ENCODE measurements at places on chromosomes 2 and 18. TPM values are rescaled to one million over a fixed set of nuclear protein-coding genes. Genes with fewer than 3 reads are reported as not detected.

Gene NGEF
- polyA plus RNA-seq, result 10.8 TPM

Gene DRC1
- not detected for polyA plus RNA-seq

Gene CFAP65
- polyA plus RNA-seq, result under 0.01 TPM

Gene SPDYA
- not detected for polyA plus RNA-seq

Gene LINC00305
- not detected for polyA plus RNA-seq

Gene CEP68
- 6.9 TPM for polyA plus RNA-seq

Gene EGR4
- polyA plus RNA-seq, result 0.07 TPM

Gene SCN7A
- 0.23 TPM for polyA plus RNA-seq

Gene AQP4
- 0.25 TPM for polyA plus RNA-seq

GRCh38 chr2:3500326-3500899 lies 18.9 kb downstream of the ADI1 start:
- DNase-seq, result no peak
- H3K36me3 ChIP-seq, result peaks cover 59% of the 10 kb centered on the region
- H3K27me3 ChIP-seq, result no peaks in the 10 kb centered on the region
- no peak overlapping the region for H3K27ac ChIP-seq
- no peaks in the 10 kb centered on the region for H3K4me1 ChIP-seq

DNA sequence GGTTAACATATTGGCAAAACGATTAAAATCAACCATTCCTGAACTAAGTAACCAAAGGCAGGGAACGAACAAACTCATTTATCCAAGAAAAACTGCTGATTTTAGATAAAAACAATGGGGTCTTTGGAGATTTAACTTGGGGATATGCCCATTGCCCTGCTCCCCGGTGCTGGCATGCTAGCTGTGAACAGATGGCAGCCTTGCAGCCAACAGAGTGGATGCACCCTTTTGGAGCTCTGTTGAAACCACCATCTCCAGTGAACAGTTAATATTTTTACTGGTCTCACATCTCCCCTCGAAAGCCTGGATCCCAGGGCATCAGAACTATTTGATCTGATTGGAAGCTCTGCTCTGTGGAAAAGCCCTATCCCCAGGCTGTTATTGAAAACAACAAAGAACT lies 303.1 kb downstream of the TGIF1 start:
- H3K36me3 ChIP-seq, result no peaks in the 10 kb centered on the region
- H3K27ac ChIP-seq, result no peak overlapping the region
- DNase-seq, result no peak
- no peaks in the 10 kb centered on the region for H3K4me1 ChIP-seq
- no peak overlapping the region for H3K4me3 ChIP-seq

- peak; percentile 91 for DNase-seq
- H3K27ac ChIP-seq, result peak overlapping the region; percentile 84
- no peak overlapping the region for H3K4me3 ChIP-seq
- H3K4me1 ChIP-seq, result peaks cover 22% of the 10 kb centered on the region
These were observed 2.2 kb downstream of the ST3GAL5 start for GRCh38 chr2:85886590-85886989.

- H3K4me1 ChIP-seq, result no peaks in the 10 kb centered on the region
- H3K36me3 ChIP-seq, result peaks cover 3% of the 10 kb centered on the region
- DNase-seq, result no peak
- no peaks in the 10 kb centered on the region for H3K27me3 ChIP-seq
- H3K27ac ChIP-seq, result no peak overlapping the region
These were observed 9.1 kb upstream of the TPRKB start for GRCh38 chr2:73746015-73746876.

DNA sequence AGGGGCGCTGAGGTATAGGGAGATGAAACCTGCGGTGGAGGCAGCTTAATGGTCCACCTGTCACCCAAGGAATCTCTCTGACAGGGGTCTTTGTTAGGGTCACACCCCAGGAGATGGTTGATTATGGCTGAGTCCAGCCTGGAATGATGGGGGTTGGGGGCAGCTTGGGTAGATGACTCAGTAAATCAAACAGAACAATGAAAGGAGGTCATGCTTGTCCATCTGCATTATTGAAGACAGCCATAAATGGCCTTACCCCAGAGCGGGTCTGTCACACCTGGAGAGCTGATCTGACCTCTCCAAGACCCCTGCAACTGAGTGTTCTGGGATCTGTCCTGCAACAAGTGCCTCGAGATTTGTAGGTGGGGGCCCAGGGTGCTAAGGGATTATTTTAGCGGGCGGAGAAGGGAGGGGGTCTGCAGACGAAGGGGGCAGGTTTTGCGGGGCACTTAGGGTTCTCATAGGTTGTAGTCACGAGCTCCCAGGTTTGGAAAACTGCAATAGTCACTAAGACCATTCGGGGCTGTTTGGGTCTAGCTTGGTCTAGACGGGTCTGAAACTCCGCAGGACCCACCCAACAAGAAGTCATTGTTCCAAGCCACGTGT lies 771 bp upstream of the IGFBP2 start:
- no peak overlapping the region for H3K27ac ChIP-seq
- H3K36me3 ChIP-seq, result no peaks in the 10 kb centered on the region
- DNase-seq, result no peak

DNA sequence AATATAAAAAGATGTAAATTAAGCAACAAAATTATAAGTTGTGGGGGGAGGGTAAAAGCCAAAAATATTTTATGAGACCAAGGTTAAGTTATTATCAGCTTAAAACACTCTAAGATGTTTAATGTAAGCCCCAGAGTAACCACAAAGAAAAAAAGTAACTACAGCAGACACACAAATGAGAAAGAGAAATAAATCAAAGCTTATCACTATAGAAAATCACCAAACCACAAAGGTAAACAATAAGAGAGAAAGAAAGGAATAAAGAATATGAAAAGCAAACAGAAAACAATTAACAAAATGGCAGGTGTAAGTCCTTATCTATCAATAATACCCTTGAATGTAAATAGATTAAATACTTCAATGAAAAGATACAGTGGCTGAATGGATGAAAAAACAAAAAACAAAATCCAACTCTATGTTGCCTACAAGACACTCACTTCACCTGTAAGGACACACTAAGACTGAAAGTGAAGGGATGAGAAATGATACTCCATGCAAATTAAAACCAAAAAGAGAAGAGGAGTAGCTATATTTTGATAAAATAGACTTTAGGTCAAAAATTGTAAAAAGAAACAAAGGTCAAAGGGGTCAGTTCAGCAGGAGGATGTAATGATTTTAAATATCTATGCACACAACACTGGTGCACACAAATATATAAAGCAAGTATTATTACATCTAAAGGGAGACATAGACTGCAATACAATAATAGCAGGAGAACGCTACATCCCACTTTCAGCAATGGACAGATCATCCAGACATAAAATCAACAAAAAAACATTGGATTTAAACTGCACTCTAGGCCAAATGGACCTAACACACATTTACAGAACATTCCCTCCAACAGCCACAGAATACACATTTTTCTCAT lies 80.7 kb downstream of the PTPN2 start:
- H3K4me3 ChIP-seq, result no peak overlapping the region
- no peaks in the 10 kb centered on the region for H3K4me1 ChIP-seq
- H3K27ac ChIP-seq, result no peak overlapping the region
- H3K27me3 ChIP-seq, result no peaks in the 10 kb centered on the region

- H3K4me1 ChIP-seq, result no peaks in the 10 kb centered on the region
- H3K4me3 ChIP-seq, result no peak overlapping the region
- no peaks in the 10 kb centered on the region for H3K27me3 ChIP-seq
- H3K27ac ChIP-seq, result no peak overlapping the region
- DNase-seq, result no peak
- H3K36me3 ChIP-seq, result peaks cover 50% of the 10 kb centered on the region
These were observed 37.8 kb upstream of the RBM44 start for GRCh38 chr2:237760506-237761502.

DNA sequence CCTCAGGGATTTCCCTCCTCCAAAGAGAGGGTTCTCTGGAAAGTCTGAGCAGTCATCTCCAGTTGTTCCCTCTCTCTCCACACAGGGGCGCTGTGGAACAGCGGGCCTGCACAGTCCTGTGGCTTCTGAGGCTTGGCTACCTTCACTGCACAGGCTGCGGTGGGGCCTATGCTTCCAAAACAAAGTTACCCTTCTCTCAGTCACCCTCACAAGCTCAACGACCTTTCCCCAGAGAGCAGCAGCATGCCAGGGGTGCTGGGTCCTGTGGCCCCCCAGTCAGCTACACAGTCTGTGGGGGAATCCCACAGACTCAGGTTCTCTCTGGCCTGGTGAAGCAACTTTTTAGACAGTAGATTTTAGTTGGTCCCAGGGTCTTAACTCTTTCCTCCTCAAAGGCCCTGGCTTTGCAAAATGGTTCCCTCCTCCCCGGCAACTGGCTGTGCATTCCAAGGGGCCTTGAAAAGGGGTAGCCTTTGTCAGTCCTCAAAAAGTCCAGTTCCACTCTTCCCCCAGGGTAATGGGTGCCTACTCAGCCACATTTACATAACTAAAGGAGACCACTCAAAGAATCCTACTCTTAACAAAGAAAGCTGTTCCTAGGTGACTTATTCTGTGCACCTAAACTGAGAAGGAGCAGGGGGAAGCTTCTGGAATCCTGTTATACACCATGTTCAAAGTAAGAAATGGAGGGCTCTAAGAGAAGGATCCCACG lies 14.9 kb downstream of the B3GNT7 start:
- no peak overlapping the region for H3K27ac ChIP-seq
- DNase-seq, result no peak
- H3K4me3 ChIP-seq, result no peak overlapping the region
- H3K4me1 ChIP-seq, result peaks cover 12% of the 10 kb centered on the region
- H3K27me3 ChIP-seq, result no peaks in the 10 kb centered on the region

- no peaks in the 10 kb centered on the region for H3K36me3 ChIP-seq
- peaks cover 12% of the 10 kb centered on the region for H3K4me1 ChIP-seq
- H3K27ac ChIP-seq, result no peak overlapping the region
- H3K4me3 ChIP-seq, result no peak overlapping the region
- no peaks in the 10 kb centered on the region for H3K27me3 ChIP-seq
These were observed 221.4 kb upstream of the EPAS1 start for GRCh38 chr2:46075848-46076247.

- no peak overlapping the region for H3K27ac ChIP-seq
- no peaks in the 10 kb centered on the region for H3K4me1 ChIP-seq
- H3K4me3 ChIP-seq, result no peak overlapping the region
- no peaks in the 10 kb centered on the region for H3K27me3 ChIP-seq
These were observed 28.2 kb upstream of the DNMT3A start for GRCh38 chr2:25369876-25370275.

GRCh38 chr18:42950732-42951131 lies 164.8 kb downstream of the RIT2 start:
- no peaks in the 10 kb centered on the region for H3K27me3 ChIP-seq
- H3K4me1 ChIP-seq, result no peaks in the 10 kb centered on the region
- no peak for DNase-seq

DNA sequence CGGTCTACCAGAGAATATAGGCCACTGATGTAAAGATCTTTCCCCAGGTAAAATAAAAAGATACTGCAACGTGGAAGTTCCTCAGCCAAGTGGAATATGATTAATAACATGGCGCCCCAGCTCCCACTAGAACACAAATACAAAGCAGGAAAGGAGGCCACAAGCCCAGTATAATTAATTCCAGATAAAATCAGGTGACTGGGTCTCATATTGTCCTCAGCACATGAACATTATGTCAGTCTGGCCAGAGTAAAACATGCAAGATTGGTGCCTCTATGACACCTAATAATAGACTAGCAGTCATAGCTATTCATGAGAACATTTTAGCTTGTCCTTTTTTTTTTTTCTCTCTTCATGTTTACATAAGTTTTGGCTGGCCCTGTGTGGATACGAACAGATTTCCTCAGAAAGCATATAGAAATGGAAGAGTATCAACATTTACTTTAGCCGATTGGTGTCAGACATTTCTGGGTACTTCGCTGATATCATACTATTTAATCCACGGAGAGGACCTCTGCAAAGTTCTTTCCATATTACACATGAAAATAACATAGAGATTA lies 523.8 kb upstream of the SETBP1 start:
- H3K4me1 ChIP-seq, result no peaks in the 10 kb centered on the region
- H3K36me3 ChIP-seq, result no peaks in the 10 kb centered on the region
- H3K4me3 ChIP-seq, result no peak overlapping the region
- no peaks in the 10 kb centered on the region for H3K27me3 ChIP-seq
- DNase-seq, result no peak

- H3K4me3 ChIP-seq, result no peak overlapping the region
- no peaks in the 10 kb centered on the region for H3K4me1 ChIP-seq
- DNase-seq, result no peak
- no peaks in the 10 kb centered on the region for H3K27me3 ChIP-seq
- no peak overlapping the region for H3K27ac ChIP-seq
These were observed 35.1 kb downstream of the WDR43 start for GRCh38 chr2:28929581-28929980.

GRCh38 chr2:212957624-212958023 lies 193.8 kb downstream of the IKZF2 start:
- no peaks in the 10 kb centered on the region for H3K4me1 ChIP-seq
- no peaks in the 10 kb centered on the region for H3K36me3 ChIP-seq
- H3K4me3 ChIP-seq, result no peak overlapping the region
- DNase-seq, result no peak
- H3K27ac ChIP-seq, result no peak overlapping the region

DNA sequence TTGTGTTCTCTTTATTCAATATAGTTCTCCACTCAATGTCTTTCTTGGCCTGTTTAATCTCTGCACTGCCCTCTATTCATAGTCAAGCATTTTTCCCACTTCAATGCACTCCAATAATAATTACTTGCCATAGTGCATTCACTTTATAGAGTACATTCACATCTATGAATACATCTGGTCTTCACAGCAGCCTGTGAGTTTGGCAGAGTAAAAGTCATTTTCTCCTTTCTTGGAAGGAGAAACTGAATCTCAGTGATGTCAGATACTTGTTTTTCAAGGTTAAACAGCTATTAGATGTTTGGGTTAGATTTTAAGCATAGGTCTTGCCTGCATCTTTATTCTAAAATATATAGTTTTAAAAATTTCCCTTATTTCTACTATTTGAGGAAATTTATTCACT lies 373.2 kb downstream of the TRIB2 start:
- H3K4me3 ChIP-seq, result no peak overlapping the region
- H3K27ac ChIP-seq, result no peak overlapping the region
- DNase-seq, result no peak

DNA sequence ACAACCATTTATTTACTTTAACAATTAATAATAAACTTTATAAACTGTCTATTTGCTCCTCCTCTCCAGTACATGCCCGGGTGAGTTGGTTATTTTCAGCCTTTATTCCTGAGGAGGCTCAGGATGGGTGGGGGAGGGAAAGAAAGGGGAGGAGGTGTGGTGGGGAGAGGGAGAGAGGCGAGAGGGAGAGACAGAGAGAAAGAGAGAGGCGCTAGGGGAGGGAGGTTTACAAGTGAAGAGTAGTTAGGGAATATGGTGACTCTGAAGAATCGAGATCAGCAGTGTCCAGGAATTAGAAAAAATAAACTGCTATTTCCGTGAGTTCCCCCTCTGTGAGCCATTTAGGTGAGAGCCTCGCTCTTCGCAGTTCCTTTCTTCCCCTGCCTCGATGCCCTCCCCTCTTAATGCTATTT lies 138.9 kb downstream of the MEIS1 start:
- no peaks in the 10 kb centered on the region for H3K27me3 ChIP-seq
- peak overlapping the region; percentile 99 for H3K27ac ChIP-seq
- H3K36me3 ChIP-seq, result peaks cover 32% of the 10 kb centered on the region
- no peak for DNase-seq
- peak overlapping the region; percentile 63 for H3K4me3 ChIP-seq

GRCh38 chr2:62817348-62817747 lies 111.8 kb downstream of the EHBP1 start:
- no peak overlapping the region for H3K27ac ChIP-seq
- no peaks in the 10 kb centered on the region for H3K27me3 ChIP-seq
- peaks cover 23% of the 10 kb centered on the region for H3K4me1 ChIP-seq
- no peak overlapping the region for H3K4me3 ChIP-seq
- no peaks in the 10 kb centered on the region for H3K36me3 ChIP-seq
- no peak for DNase-seq

GRCh38 chr2:234329202-234329960 lies 167.5 kb downstream of the ARL4C start:
- no peaks in the 10 kb centered on the region for H3K36me3 ChIP-seq
- no peak overlapping the region for H3K4me3 ChIP-seq
- no peak for DNase-seq
- H3K4me1 ChIP-seq, result no peaks in the 10 kb centered on the region
- H3K27me3 ChIP-seq, result no peaks in the 10 kb centered on the region

GRCh38 chr2:46915281-46915810 lies at the start of gene MCFD2:
TSS of gene MCFD2 (minus strand) at chr2:46915806. CDS start at chr2:46909171, 6,635 bp downstream.
- H3K27ac ChIP-seq, result peak within 1 kb of the TSS; percentile 97
- no peaks in the 10 kb centered on the region for H3K27me3 ChIP-seq
- peak; percentile 81 for DNase-seq
